ENCODE measurements at places on chromosomes 13 and 19.

DNA sequence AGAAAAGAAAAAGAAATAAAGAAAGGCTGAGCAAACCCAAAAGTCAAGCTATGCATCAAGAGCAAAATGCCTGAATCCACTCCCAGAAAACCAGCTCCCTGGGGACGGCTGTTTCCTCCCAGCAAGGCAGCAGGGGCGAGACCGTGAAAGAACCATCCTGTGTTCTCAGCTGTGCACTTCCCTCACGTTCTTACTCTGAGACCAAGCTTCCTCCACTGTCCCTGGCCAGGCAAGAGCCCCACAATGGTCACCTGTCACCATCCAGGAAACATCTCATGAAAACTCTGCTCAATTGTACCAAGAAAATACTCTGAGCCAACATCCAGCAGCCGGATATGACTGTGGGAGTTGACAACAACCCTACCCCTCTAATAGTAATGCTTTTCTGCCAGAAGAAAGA is 22.9 kb downstream of the RAB20 start:
- no peak for DNase-seq

GRCh38 chr19:58556622-58557220 is 1.7 kb downstream of the UBE2M start:
- DNase-seq: no peak

GRCh38 chr13:114034481-114034891 is 60.6 kb upstream of the C13orf46 start:
- no peak for DNase-seq

DNA sequence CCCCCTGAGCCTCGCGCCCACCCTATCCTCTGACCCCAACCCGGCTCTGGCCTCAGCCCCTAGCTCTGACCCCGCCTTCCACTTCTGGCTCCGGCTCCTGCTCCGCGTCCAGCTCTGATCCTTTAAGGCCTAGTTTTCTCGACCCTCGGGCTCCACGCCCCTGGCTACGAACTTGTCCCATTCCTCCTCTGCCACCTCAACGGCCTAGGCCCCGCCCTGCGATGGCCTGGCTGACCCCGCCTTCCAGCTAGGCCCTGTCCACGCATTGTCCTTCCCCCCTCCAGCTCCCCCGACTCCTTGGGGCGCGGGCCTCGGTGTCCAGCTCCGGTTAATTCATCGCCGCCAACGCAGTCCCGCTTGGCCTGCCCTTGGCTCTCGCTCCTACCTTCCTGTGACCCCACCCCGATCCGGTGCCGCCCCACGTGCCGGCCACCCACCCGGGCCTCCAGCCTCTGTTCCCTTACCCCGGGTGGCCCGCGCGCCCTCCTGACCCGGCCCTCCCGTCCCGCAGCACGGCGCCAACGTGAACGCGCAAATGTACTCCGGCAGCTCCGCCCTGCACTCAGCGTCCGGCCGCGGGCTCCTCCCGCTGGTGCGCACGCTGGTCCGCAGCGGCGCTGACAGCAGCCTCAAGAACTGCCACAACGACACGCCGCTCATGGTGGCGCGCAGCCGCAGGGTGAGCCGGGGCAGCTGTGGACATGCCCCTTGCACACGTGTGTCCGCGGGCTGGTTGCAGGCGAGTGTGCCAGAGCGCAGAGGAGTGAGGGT is 9.4 kb downstream of the BCL3 start:
- peak; percentile 79 for DNase-seq

- DNase-seq: no peak
These were observed 2651.1 kb upstream of the PCDH20 start for GRCh38 chr13:64066711-64067110.

DNA sequence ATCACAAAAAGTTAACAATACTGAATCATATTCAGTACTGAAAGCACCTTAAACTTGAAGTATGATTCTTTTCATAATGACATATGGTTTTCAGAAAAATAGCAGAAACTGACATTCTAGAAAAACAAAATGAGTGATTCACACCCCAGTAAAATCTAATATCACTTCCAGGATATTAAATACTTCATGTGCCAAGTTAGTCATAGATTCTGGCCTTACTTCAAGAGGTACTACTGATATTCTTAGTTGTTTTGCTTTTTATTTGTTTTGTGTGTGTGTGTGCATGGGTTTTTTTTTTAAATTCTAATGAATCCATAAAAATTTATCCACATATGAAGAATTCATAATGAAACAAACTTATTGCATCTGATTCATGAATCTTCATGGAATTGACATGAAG is 207.9 kb upstream of the UFM1 start:
- no peak for DNase-seq

DNA sequence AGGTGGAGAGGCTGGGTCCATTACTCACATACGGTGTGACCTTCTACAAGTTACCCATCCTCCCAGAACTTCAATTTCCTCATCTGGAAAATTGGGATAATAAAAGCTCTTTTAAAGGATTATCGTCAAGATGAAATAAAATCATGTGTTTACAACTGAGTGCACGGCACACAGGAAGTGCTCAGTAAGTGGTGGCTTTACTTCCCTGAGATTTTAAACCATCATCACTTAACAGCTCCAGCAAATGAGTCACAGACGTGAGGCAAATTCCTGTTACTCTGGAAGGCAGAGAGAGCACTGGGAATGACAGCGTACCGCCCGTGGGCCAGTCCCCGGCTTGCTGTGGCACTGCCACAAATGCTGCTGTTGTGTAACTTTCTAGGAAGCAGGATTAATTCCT is 64.1 kb downstream of the MRPL57 start:
- DNase-seq: no peak

- DNase-seq: no peak
These were observed 181.9 kb downstream of the NDFIP2 start for GRCh38 chr13:79662882-79663281.

- no peak for DNase-seq
These were observed 718 bp downstream of the ACTN4 start for GRCh38 chr19:38647966-38648768.

DNA sequence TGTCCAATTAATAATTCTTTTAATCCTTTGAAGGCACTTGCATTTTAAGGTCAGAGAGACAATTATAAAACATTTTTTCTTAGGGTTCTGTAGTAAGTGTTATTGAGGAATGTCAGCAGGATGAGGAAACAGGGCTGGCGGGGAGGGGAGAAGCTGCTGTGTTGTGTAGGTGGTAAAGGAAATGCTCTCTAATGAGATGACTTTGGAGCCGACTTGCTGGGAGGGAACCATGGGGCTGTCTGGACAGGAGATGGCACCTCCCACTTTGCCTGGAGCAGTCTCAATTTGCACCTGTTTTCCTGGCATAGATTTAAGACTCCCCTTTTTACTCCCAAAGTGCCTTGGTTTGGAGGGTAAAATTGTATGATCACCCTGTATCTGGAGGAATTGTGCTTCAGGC is 230.4 kb downstream of the ATP8A2 start:
- DNase-seq: no peak

DNA sequence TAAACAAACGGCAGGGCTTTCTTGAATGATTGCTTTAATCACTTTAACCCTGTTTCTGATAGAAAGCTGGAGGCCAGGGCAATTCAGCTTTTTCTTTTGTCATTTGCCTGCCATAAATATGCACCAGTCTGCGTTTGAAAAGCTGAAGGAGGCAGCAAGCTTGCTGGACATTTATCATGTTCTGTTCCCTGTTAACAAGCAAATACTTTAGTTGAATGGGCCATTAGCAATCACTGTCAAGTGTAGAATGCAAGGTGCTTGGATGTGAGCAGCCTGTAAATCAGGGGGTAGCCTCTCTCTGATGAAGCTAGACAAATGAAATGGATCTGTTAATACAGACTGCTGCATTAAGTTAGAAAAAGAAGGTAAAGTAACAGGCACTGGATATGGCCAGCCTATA is 7.6 kb downstream of the EFNB2 start:
- DNase-seq: no peak

DNA sequence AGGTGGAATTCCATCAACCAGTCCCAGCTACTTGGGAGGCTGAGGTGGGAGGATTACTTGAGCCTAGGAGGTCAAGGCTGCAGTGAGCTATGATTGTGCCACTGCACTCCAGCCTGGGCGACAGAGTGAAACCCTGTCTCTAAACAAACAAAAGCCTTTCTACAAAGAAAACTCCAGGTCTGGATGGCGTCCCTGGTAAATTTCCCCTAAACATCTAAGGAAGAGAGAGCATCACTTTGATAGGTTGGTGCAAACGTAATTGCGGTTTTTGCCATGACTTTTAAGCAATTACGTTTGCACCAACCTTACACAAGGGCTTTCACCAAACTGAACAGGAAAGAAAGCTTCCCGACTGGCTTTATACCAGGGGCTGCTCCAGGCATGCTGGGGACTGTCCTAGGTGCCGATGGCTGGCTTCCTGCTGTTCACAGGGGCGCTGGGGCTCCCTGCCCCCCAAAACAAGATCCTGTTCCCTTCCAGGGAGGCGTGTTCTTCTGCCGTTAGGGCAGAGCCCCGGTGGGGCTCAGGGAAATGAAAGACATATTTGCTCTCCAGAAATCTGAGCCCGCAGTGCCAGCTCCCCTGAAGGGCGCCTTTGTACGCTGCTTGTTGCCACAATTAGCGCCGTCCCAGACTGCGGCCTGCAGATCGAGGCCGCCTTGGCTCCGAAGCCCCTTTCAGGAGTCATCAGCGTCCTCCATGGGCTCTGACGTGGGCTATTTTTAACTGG is 38.7 kb upstream of the KLF2 start:
- no peak for DNase-seq

- DNase-seq: no peak
These were observed 20.2 kb upstream of the CEACAM6 start for GRCh38 chr19:41735071-41735600.

DNA sequence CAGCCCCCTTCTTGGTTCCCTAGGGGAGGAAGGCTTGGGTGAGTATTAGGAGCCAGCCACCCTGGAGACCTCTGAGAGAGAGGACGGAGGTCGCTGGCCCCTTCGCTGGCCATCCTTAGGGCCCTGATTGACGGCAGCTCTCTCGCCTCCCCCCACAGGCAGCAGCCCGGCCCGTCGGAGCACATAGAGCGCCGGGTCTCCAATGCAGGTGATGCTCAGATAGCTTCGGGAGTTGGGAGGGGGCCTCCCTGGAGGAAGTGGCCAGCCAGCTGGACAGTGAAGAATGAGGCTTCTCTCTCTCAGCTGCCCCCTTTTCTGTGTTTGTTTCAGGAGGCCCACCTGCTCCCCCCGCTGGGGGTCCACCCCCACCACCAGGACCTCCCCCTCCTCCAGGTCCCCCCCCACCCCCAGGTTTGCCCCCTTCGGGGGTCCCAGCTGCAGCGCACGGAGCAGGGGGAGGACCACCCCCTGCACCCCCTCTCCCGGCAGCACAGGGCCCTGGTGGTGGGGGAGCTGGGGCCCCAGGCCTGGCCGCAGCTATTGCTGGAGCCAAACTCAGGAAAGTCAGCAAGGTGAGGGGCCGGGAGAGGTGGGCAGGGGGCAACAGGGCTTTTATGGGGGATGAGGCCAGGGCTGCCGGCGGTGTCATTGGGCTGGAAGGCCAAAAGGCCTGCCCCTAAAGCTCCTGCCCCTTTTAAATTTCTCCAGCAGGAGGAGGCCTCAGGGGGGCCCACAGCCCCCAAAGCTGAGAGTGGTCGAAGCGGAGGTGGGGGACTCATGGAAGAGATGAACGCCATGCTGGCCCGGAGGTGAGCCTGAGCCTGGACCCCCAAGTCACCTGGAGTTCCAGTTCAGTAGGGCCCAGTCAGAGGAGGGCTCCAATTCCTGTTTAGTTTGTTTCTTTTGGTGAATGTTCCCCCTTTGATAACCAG is 15.0 kb downstream of the VASP start:
- DNase-seq: no peak
